ENCODE measurements at places on chromosomes 6 and 20.

DNA sequence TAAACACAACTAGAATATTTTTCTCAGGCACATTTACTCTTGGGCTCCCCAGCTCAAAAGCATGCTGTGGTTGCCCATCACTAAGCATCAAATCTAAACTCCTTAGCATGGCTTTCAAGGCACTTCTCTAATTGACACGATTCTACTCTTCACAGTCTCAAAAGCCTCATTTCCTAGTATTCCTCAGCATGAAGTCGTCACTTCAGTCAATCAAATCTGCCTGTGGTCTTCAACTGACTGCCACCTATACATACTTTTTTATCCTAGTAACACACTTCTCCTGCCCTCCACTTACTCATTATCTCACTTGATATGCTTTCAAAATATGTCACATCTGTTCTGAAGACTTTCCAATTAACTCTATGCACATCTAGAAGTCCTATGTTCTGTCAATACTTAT, 110.3 kb downstream of the TBC1D32 start:
- no peak for DNase-seq

DNA sequence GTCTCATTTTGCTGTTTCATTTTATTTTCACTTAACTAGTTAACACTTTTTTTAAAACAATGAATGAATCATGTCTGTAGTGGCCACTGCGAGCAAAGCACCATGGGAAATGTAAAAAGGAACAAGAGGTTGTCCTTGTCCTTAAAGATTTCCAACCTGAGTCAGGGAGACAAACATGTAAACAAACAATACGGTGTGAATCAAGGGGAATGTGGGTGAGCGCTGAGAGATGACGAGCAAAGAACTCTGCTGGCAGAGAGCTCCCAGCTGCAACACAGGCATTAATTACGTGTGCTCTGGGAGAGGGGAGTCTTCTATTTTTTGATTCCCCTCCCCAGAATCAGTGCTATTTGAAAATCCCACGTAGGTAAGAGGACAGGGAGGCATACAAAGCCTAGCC, 84.3 kb downstream of the ATXN1 start:
- no peak for DNase-seq

DNA sequence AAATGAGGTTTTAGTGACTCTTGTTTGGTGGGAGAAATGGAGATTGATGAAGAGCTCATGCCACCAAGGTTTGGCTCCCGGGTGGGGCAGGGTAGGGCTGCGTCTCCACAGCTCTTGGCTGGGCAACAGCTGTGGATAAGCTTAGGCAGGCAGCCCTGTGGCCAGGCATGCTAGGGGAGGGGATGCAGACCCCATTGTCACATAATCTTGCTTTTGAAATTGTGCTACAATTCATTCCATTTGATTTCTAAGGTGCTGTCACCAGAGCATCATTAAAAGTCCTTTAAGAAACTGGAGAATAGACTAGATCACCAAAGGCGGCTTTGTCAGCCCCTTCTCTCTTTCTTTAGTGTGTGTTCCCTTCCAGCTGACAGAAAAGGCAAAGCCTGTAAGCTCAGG, 574.2 kb upstream of the JAG1 start:
- no peak for DNase-seq

DNA sequence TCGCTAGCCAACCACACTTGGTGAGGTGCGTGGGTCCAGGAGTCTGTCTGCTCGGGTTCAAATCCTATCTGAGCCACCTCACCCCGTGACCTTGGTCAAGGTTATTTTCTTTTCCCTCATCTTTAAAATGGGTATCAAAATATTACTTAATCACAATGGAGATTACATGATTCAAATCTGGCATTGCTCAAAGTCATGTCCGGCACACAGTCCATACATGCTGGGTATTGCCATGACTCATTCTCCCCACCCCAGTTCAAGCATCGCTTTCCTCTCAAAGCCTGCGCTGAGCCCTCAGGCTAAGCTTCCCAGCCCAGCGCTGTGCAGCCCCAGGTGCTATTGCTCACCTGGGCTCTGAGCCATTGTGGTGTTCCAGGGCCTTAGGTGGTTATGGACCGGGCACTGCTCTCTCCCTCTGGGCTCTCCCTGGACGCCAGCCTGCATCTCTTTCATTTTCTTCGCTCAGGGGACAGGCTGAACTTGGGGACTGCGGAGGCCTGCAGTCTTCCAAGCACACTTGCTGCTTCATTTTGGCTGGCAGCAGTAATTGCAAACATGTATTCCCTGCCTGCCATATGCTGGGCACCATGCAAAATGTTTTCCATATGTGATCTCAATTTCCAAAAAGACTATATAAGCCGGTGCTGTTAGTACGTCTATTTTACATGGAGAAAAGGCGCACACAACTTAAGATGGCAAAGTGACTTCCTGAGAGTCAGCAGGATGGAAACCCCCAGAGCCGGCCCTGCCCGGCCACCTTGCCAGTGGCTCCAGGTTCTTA, 27.3 kb downstream of the WRNIP1 start:
- DNase-seq: no peak

- DNase-seq: peak; percentile 4
These were observed 169.7 kb downstream of the HAO1 start for GRCh38 chr20:7770578-7770977.

- DNase-seq: no peak
These were observed 61.8 kb upstream of the NEDD9 start for GRCh38 chr6:11294228-11294627.

DNA sequence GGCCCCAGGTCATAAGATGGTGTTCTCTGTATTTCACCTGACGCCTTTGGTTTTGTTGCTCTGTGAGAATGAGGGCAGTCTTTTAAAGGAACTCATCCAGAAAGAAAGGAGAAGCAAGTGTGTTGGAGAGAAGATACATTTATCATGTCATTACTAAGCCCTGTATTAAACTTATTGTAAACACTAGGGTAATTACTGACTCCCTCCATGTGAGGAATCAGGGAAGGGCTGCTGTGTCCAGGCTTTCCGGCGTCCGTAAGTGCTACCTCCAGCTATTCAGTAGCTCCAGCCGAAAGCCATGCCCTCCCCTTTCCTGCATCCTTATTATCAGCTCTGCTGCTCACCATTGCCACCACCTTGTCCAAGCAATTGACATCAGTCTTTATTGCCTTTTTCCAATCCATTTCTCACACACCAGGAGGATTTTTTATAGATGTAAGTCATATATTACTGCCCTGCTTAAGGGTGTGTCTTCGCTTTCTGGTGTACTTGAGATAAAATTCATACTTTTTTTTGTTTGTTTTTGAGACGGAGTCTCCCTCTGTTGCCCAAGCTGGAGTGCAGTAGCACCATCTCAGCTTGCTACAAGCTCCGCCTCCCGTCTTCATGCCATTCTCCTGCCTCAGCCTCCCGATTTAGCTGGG, 94.7 kb downstream of the RPP40 start:
- DNase-seq: no peak

- DNase-seq: no peak
These were observed 309.1 kb downstream of the LMBRD1 start for GRCh38 chr6:69487688-69488087.

DNA sequence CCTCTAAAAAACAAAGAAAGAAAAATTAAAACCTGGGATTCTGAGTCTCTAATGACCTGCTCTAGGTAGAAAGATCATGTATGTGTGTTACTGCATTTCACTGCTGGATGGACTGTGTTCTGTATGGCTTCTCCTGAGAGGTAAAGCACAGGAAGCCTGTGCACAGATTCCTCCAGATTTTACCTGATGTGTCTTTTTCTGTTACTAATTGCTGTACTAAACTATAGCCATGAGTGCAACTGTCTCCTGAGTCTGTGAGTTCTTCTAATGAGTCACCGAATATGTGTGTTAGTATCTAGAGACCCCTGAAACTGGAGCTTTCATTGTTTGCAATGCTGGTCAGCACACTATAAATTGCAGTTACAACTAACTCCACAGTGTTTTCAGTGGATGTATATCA, 270.8 kb downstream of the CDKAL1 start:
- DNase-seq: no peak

GRCh38 chr6:154538640-154539191, 28.2 kb upstream of the CNKSR3 start:
- no peak for DNase-seq

DNA sequence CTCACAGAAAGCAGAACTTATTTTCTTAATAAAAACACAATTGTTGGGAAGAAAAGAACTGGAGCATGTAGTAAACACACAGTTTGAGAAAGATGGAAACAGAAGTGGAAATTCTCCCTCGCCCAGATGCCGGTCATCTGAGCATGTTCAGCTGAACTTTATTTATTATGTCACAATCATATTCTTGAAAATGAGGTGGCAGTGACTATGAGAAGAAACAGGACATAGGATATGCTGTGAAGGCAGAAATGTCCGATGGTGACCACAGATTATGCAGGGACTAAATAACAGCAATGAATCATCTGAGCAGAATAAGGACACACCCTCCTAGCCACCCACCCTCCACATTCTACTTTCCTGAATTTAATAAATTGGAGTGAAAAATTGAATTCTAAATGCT, 425.3 kb upstream of the NOX3 start:
- peak; percentile 45 for DNase-seq

GRCh38 chr6:46953921-46954320, 32.2 kb upstream of the ADGRF5 start:
- no peak for DNase-seq

DNA sequence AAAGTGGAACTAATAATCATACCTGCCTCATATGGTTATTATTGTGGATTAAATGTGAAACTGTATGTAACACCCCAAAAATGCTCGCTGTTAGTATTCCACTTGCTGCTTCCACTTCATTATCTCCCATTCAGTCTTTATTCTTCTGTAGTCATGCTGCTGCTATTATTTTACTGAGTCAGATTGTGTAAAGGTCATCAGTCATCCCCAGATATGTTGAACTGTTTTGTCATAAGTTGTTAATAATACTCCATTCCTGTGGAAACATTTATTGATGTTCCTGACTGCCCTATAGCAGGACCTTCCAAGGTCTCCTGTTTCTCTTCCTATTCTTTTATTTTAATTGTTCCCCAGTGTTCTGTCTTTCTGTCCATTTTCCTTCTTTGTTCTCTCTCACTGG, 1148.3 kb downstream of the EPHA7 start:
- no peak for DNase-seq

DNA sequence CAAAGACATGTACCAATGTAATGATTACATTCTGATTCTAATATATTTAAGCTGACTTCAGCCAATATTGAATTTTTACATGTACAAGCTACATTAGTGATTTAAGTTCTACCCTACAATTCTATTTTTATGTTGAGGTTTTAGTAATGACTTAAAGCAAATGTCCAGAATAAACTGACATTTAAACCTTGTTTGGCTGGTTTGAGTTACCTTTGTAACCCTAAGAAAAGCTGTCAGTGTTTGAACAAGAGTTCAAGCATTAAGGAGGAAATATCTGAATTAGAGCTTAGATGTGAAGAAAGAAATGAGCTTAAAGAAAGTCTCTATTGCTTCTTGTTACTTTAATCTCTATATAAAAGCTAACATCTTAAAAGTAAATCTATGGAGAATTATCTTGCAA, 710.6 kb upstream of the EPHA7 start:
- DNase-seq: no peak

DNA sequence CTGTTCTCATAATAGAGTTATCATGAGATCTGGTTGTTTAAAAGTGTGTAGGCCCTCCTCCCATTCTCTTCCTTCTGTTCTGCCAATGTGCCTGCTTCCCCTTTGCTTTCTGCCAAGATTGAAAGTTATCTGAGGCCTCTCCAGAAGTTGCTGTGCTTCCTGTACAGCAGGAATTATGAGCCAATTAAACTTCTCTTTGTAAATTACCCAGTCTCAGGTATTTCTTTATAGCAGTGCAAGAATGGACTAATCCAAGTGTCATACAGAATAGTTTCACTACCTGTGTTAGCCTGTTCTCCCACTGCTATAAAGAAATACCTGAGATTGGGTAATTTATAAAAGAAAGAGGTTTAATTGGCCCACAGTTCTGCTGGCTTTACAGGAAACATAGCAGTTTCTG, 100.0 kb downstream of the CD24 start:
- DNase-seq: no peak

GRCh38 chr6:127690092-127690491, 113.1 kb downstream of the C6orf58 start:
- peak; percentile 8 for DNase-seq

DNA sequence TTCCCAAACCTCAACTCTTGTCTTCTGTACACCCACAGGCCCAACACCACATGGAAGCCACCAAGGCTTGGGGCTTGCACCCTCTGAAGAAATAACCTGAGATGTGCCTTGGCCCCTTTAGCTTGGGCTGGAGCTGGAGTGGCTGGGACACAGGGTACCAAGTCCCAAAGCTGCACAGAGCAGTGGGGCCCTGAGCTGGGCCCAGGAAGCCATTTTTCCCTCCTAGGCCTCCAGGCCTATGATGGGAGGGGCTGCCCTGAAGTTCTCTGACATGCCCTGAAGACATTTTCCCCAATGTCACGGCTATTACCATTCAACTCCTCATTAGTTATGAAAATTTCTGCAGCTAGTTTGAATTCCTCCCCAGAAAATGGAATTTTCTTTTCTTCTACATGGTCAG, 163.2 kb upstream of the ARID1B start:
- DNase-seq: no peak

DNA sequence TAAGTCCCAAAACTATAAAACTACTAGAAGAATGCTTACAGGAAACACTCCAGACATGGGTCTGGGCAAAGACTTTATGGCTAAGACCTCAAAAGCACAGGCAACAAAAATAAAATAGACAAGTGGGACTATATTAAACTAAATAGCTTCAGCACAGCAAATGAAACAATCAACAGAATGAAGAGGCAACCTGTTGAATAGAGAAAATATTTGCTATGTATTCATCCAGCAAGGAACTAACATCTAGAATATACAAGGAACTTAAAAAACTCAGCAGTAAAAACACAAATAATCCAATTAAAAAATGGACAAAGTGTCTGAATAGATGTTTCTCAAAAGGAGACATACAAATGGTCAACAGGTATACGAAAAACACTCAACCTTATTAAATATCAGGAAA, 30.4 kb downstream of the HLA-G start:
- no peak for DNase-seq

Measured in kidney capillary endothelial cell (primary cell).